Effector memory CD4-positive, alpha-beta T cell (primary cell): ENCODE measurements at places on chromosomes 7 and 10.

- no peak for DNase-seq
These were observed 33.8 kb upstream of the ATXN7L1 start for GRCh38 chr7:105910172-105910571.

GRCh38 chr10:128808921-128809440 lies 658.1 kb upstream of the MGMT start:
- DNase-seq, result no peak

DNA sequence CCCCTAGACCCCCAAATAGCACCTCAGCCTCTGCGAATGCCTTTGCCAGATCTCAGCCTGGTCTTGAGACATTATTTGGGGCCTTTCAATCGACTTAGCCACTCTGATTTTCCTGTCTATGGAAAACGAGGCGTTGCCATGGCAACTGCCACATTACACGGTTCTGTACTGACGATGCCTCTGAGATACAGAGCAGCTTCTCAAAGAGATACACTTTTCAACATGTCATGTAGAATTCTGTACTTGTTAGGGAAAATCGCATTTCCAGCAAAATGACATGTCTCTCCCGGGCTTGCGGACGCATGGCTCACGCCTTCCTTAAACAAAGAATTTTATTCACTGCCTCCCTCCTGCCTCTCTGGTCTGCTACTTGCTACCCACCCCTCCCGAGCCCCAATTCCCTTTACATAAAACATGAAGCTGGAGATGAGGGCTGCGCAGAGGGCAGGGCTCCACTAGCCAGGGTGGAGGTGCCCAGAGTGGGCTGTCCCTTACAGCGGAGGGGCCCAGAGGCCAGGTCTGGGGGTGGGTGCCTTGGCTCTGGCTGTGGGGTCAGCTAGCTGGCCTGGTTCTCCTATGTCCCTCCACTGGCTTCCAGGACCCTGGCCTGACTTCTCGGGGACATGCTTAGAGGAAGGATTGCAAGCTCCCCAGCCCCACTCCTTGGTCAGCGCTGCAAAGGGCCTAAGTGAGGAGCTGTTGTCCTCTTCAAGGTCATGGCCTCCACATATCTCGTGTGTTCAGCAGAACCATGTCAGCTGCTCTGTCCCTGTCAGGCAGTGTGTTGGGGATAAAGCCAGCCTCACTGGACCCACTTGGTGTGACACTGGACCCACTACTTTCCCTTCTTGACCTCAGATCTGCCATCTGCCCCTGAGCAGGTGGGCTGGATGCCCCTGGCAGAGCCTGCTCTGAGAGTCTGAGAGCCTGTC lies 342.5 kb downstream of the RPS24 start:
- no peak for DNase-seq

DNA sequence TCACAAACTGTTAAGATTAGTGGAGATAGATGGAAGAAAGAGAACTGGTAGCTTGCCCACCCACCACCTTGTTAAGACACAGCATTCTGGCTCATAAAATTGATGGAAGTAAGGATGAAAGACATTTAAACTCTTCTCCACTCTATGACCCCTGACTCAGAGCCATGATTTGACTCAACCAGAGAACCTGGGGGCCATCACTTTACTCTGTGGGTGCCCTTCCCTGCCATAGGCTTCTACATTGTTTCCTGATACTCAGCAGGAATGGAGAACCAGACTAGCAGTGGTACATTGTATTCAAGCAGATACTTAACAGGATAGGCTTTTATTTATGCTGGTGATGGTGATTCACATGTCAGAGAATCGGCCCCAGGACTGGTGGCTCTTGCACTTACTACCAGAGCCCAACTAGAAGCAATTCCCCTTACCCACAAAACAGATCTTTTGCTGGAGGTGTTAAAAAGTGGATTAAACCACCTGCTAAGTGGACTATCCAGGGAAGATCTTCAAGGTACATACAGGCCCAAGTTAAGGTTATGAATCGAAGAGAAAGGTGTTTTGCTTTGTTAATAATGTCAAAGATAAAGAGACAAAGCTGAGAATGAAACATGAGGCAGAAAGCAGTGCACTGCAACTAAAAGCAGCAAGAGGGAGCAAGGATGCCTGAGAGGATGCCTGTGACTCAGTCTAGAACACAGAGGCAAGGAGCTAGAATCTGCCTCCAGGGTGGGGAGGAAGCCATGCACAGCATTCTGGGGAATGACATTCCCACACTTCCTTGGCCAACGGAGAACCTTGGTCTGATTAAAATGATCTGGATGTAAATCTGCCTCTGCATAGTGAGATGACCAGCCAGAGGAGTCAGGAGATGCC lies 36.0 kb upstream of the GLI3 start:
- DNase-seq, result no peak

- DNase-seq, result peak; percentile 35
These were observed 276.9 kb downstream of the GATA3 start for GRCh38 chr10:8331387-8331786.

DNA sequence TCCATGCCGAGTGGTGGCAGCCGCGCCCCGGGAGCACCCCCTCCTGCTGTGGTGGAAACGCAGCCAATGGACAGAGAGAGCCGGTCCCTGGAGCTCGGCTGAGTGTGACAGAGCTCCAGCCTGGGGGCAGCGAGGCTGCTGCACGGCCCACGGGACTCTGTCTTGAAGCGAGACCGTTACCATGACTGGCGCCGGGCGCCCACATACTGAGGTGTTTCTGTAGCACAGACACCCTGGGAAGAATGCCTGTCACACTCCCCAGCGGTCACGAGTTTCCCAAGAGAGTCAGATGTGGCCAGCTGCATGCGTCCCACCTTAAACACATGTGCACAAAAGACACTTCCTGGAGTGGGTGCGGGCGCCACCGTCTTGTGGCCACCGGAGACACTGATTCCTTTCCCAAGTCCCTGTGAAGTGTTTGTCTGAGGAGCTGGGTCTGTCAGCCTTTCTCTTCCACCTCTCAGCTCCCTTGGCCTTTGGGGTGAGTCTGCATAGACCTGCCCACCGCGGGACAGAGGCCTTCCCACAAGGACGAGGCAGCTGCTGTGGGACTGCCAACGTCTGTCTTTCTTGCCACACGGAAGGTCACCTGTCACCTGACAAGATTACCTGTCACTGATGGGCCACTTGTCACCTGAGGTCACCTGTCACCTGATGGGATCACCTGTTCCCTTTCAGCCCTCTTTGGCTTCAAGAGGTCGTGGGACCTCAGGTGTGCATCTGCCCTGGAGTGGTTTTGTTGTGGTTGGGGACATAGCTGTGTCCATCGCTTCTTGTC lies 94.6 kb downstream of the DNAJB6 start:
- DNase-seq, result no peak
